ENCODE measurements at places on chromosomes 3 and 15.

DNA sequence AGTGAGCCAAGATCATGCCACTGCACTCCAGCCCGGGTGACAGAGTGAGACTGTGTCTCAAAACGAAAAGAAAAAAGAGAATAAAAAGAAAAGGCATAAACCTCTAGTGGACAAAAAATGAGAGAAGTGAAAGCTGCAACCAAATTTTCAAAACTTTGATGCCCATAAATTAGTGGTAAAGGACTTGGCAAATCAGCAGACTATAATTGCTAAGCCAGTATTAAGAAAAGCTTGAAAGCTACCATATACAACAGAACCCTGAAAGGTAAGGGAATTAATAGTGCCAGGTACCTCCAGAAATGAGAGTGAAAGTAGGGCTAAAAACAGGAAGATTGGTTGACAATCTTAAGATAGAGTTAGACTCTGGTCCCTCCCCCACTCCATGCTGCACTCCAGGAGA lies 32.9 kb upstream of the SLC22A13 start:
- DNase-seq: no peak

GRCh38 chr15:70092464-70093027 lies 5.2 kb downstream of the TLE3 start:
- no peak for DNase-seq

- no peak for DNase-seq
Observed at GRCh38 chr15:53129121-53129904, 339.2 kb upstream of the ONECUT1 start.

DNA sequence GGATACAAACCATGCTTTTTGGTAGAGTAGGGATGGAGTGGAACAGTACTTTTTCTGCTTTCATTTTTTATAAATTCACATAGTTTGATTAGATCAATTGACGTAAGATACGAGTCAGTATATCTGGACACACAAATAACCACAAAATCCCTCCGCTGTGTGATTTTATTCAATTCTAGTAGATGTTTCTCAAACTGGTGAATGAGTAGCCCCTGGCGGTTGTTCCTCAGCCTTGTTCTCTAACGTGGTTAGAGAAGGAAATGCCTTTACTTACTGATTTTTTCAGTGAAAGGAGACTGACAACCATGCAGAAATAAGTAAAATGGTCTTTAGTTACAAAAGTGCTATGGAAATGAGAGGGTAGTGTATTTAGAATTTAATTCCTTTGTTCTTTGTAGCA lies 161.0 kb downstream of the TCF12 start:
- no peak for DNase-seq

DNA sequence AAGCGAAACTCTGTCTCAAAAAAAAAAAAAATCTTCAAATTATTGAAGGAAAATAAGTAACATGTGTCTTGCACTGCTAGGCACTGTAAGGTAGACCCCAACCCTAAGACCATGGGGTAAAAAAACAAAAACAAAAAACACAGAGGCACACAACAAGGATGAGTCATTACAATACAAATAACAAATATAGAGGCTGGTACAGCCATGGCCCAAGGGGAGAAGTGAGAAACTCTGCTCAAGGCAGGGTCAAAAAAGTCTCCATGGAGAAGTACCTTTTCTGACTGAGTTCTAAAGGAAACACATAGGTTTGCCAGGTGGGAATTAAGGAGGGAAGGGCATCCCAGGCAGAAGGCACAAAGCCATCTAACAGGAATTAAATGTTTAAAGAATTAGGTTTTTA lies 54.5 kb downstream of the TOP2B start:
- DNase-seq: no peak

GRCh38 chr15:63905558-63906265 lies 72.0 kb upstream of the HERC1 start:
- no peak for DNase-seq

DNA sequence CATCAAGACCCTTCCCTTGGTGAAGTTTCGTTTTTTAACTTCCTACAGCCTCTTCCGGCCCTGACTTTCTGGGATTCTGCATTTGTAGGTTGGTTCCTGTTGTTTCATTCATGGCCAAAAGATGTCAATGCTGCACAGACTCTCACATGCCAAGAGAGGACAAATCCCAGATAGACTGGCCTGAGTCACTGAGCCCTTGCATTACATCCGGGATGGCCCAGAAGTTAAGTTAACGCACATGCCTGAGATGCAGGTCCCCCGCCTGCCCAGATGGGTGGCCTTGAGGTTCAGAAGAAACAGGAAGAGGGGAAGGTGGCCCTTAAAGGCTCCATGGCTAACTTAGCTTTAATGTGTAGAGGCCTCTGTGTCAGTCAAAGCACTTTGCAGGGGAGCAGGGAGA lies 51.6 kb upstream of the SRGAP3 start:
- no peak for DNase-seq

- no peak for DNase-seq
Observed at GRCh38 chr15:51270706-51271105, 67.7 kb downstream of the CYP19A1 start.

DNA sequence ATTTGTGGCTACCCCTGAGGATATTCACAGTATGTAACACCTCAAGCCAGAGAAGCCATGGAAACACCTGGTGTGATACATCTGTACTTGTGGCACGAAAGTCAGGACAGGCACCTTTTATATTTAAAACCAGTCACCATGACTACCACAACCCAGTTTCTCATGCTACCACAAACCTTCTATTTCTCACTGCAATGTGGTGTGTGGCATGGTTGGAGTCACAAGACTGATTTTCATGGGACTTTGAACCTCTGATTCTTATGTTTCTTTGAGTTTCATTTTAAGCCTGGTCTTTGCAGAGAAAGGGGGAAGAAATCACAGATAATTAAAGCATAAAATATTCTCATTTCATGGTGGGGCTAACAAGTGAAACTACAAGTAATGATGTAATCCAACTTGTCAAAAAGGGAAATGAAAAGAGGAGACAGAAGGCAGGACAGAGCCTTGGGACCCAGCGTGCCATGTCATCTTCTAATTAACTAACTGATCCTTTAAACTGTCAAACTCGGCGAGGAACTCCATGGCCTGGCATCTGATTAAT lies 175.9 kb downstream of the PDZRN3 start:
- DNase-seq: no peak

- DNase-seq: no peak
Observed at GRCh38 chr3:37139567-37140052, 34.8 kb downstream of the LRRFIP2 start.

DNA sequence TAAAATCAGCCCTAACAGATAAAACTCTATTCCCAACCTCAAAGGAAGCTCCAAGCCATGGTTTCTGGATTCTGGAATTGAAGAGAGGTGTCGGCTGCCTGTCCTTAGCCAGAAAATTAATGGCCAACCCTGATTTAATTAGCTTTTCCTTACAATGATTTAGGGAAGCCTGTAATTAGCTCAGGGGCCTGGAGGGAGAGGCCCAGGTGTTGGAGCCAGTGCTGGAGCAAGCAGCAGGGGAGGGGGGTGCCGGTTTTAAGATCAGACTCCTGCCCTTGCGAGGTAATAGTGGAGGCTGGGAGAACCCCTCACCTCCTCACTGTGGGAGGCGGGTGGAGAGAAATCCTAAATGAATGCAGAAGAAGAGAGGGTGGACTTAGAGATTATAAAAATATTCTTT lies 14.7 kb upstream of the ATP2B2 start:
- no peak for DNase-seq

GRCh38 chr3:70990723-70991122 lies 592.8 kb downstream of the FOXP1 start:
- DNase-seq: no peak

DNA sequence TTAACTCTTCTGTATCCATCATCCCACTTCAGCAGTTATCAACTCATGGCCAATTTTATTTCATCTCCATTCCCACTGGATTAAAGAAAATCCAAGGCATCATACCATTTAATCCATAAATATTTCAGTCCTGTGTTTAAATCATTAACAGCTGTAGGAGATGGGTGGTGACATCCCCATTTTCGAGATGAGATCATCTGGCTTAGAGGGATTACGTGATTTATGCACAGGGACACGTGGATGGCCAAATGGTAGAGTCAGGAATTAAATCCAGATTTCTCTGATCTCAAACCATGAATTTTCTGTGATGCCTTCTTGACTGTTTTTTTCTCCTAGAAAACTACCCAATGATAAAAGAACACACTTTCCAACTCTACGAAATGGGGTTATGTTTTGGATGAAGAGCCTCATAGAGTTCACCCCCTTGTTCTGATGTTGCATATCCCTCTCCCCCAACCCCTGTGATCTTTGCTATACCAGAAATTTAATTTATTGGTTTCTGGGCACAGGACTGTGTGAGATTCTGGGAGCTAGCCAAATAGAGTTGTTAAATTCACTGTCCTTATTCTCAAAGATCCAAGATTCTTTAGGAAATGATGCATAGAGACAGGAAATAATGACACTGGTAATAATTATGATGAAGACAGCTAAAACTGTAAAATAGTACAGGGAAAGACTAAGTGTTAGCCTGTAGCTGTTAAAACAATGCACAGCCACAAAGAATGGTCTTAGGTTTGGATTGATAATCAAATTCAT lies 7.4 kb downstream of the ZNF589 start:
- no peak for DNase-seq

GRCh38 chr15:77749236-77749997 lies 116.7 kb upstream of the LINGO1 start:
- DNase-seq: no peak

DNA sequence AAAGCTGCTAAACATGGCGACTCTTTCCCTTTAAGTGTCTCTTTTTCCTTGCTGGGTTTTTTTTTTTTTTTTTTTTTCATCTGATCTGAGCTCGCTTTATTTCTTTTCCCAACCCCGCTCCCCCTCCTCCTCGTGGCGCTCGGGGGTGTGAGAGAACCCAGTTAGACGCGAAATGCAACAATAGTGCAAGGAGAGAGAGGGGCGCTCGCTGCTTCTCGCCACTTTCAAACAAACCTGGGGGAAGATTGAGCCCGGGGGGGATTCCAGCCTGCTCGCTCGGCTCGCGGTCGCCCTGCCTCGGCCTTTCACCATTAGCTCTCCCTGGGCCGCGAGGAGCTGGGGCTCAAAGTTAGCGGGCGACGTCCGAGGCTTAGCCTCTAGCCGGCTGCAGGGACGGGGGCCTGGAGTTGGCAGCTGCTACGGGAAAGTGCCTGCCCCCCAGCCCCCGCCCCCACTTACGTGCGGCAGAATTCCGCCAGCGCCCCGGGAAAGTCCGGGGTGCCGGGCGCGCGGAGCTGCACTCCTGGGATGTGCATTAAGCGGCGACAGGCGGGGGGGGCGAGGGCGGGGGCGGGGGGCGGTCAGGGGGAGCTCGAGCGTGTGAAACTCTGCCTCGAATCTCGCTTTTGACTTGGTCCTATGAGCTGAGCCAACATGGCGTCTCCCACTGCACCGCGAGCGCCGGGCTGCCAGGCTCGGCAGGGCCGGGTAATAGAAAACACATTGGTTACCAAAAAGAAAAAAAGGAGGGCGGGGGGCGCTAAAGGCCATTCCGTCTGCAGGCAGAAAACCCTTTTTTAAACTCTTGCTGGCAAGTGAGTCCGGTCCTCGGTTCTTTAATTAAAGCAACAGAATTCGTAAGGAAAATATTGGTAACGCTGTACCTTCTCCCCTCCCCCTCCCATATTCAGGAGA lies 10.4 kb downstream of the NR2F2 start:
- no peak for DNase-seq

GRCh38 chr3:60325610-60326170 lies 925.6 kb downstream of the FHIT start:
- no peak for DNase-seq

DNA sequence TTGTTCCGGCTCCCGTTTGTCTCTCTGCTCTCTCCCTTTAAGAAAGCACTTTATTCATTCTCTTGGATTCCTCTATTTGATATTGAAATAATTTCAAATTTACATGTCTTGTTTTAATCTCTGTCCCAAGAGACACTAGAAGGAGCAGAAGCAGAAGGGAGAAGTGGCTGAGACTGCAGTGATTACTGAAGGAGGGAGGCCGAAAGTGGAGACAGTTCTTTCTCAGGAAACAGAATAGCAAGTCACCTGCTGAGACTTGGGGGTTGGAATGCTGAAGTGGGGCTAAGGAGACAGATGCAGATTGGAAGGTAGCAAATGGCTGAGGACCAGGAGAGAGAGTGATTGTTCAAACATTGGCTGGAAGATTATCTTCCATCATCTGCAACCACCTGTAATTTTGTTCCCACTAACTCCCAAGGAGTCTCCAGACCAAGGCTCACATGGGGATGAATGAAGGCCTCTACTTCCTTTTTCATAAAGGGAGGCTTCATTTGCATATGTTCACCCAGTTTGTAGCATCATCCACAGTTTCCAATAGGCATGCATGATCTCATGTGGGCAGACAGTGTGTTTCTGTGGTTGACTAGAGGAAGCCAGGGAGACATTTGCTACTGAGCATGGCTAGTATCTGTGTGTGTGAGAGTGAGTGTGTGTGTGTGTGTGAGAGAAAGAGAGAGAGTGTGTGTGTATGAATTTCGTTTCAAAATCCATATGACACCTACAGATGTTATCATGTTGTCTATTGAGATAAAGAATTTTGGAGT lies 24.0 kb downstream of the LTF start:
- no peak for DNase-seq

- DNase-seq: no peak
Observed at GRCh38 chr15:43735416-43735815, 10.8 kb upstream of the PDIA3 start.

GRCh38 chr3:49305608-49306007 lies 28.6 kb upstream of the C3orf62 start:
- DNase-seq: no peak

- no peak for DNase-seq
Observed at GRCh38 chr3:153911116-153911515, 210.1 kb upstream of the ARHGEF26 start.

GRCh38 chr3:112561484-112561733 lies 353 bp downstream of the ATG3 start:
- no peak for DNase-seq

GRCh38 chr3:42805141-42805821 lies 991 bp upstream of the HIGD1A start:
- no peak for DNase-seq

GRCh38 chr3:183409219-183409618 lies 19.2 kb downstream of the MCF2L2 start:
- DNase-seq: no peak

DNA sequence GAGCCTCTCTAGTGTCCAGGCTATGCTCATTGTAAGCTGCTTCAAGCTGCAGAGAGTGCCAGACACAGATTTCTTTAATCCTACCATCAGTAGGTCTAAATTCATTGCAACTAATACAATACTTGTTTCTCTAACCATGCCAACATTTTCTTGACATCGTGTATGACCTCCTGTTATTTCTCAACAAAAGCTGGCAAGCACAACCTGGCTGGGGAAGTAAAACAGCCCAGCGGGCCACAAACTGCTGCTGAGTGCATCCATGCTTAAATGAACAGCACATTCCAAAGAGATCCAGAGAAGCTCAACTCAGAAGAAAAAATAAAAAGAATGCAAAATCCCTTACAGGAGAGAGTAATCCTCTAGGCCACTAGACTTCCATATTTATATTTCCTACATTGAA lies 36.5 kb downstream of the GMNC start:
- no peak for DNase-seq

DNA sequence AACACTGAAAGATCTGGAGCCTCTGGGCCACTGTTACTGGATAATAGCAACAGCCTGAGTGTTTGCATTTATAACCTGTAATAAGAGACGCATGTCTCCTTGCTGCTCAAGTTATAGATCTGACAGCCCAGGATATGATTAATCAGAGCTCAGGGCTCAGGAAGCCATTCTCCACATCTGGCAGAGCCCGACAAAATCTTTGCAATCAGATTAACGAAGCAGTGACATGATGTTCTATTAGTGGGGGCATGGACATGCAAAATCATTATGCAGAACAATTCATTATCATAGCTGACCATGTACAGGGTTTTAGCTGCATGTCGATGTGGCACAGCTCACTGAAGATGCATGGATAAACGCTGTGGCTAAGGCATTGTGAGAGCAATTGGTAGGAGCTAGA lies 730.3 kb downstream of the ZNF385D start:
- DNase-seq: no peak

- DNase-seq: no peak
Observed at GRCh38 chr3:52710512-52710911, 4.6 kb downstream of the SPCS1 start.

Data from stimulated activated CD8-positive, alpha-beta memory T cell treated with anti-CD3 and anti-CD28 coated beads, Interleukin-7, amount 100 ng/mL, for 48 hours (primary cell).